Stimulated activated CD4-positive, alpha-beta T cell treated with anti-CD3 and anti-CD28 coated beads, Interleukin-4, amount 100 ng/mL, for 4 hours (primary cell): ENCODE measurements at places on chromosomes 7 and 10.

DNA sequence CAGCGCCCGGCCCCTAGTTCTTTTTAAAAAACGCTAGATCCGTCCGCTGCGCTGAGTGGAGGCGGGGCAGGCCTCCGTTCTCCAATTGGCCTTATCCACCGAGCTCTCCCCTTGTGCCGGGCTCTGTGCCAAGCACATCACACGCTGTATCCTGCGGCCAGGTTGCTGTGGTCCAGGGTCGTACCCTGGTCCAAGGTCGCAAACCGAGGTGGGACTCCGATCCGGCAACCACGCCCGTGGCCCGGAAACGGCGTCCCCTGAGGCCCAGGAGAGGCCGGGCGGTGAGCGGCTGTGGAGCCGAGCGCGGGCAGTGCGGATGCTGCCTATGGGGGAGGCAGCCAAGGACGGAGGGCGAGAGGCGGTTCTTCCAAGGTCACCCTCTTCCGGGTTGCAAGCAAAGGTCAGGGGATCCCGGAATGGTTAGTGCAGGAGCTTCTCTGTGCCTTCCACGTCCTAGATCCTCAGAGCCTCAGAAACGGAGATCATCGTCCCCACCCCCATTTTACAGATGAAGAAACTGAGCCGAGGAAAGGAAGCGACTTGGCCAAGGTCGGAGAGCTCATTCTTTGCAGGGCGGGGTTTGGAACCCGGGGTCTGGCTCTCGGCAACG lies 72.4 kb upstream of the LRRC4 start:
- no peak for DNase-seq

DNA sequence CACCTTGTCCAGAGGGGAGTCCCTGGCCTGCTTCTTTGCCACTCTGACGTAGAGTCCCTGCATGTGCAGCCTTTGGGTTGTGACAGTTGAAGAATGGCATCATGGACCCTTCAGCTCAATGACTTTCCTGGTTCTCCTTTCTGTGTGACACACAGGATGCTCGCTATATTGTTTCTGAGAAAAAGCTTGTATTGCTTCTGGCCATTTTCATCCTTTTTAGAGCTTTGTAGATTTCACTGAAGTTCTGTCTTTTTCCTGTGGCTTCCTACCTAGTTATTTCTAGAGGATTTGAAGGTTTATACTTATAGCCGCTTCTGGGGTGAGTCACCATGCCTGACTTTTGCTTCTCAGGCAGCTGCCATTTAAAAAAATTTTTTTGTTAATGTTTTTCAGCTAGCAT lies 27.0 kb downstream of the SND1 start:
- no peak for DNase-seq

DNA sequence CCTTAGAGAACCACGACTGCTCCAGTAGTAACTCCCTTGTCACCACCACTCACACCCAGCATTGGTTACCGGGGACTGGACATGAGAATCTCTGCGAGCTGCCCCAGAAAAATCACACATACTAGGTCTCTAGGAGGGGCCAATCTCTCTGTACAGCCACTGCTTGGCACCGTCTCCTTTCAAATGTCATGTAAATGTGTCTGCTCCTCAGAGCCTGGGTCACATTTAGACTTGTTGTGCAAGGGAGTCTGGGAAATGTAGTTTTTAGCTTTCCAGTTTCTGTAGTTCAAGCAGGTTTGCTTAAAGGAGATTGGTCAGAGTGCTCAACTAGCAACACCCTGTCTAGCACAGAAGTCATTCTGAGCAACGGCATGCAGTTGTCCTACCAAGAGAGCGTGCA lies 60.0 kb downstream of the CHN2 start:
- no peak for DNase-seq

DNA sequence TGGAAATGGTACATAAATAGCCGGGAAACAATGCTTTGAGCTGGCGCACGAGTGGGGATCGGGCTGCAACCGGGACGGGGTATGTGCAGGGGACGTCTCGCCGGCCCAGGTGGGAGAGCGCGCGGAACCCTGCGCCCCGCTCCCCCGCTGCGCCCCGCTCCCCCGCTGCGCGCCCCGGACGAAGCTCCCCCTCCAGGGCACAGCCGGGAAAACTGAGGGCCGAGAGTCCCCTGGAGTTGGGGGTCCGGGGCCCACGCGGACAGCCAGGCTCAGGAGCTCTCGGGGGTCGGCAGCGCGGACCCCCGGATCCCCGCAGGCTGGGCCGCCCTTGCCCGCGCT lies 514 bp downstream of the RADIL start:
- DNase-seq: no peak

DNA sequence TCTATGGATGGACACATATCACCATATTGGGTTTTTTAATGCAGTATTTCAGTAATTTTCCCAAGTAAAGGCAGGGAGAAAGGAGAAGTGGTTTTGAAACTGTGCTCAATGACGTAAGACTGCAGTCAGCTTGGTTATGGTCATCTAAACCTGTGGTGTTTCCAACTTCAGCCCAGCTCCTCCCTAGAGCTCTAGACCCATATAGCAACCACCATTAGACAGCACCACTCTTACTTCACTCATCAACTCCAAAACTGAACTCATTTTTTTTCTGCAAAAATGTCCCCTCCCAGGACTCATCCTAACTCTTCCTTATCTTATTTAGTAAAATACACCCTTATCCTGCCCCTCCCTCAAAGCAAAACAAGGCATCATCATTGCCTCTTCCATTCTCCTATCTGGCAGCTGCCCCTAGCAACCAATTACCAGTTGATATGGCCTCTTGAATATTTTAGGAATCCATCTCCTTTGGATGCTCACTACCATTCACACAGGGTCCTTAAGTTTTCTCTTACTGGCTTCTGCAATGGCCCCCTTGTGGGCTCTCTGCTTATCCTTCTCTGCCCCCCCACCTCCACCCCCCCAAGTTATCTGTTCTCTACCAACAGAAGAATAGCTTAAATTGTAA lies 1.5 kb upstream of the RALA start:
- no peak for DNase-seq

DNA sequence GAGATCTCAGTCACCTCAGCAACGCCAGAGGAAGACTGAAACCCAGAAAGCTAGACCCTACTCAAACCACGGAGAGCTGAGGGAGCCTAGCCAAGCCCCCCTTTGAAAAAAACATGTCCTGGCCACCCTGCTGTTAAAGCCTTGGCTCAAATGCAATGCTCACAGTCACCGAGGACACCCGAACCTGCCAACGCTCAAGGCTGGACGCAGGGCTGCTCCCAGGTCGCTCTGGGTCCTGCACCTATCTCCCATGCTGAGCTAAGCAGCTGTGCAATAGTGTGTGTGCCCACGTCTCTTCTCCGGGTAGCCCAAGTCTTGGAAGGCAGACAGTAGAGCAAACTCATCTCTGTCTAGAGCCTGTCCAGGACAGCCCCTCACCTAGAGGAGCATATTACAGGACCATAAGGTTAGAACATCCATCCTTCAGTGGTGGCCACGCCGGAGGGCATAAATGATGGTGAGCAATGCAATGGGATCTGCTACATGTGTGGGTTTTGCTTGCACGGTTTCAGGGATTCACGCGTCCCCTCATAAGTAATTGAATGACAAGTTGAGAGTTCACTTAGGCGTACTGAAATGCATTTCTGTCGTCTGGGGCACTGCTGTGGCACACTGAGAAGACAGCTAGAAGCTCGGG lies 94.2 kb upstream of the DDC start:
- no peak for DNase-seq

DNA sequence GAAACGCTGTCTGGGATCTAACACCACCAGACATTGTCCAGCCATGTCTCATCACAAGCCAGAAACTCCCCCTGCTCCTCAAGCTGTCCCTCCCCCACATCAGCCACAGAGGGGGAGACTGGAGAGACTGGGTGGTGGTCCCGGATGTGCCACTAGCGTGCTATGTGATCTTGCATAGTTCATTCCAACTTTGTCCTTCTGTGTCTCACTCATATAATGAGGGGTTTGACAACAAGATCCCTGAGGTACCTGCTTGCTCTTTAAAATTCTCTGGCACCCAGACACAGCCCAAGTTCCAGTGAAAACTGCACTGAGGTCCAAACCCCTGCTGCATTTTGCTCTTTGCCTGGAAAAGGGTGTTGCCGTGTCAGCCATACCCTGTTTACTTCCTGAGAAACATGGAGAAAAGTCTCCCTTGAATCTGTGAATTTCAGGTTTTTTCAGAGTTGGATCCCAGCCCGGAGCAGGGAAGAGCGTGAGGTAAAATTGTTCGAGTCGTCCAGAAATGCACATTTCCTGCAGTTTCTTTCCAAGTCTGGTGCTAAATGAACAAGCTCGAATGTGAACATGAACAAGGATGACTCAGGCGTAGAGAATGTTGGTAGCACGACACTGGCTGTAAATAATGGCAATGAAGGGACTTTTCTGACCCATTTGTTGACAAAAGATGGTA lies 156.6 kb downstream of the CCDC3 start:
- no peak for DNase-seq

GRCh38 chr10:94133239-94133638 lies 139.5 kb downstream of the PLCE1 start:
- no peak for DNase-seq

DNA sequence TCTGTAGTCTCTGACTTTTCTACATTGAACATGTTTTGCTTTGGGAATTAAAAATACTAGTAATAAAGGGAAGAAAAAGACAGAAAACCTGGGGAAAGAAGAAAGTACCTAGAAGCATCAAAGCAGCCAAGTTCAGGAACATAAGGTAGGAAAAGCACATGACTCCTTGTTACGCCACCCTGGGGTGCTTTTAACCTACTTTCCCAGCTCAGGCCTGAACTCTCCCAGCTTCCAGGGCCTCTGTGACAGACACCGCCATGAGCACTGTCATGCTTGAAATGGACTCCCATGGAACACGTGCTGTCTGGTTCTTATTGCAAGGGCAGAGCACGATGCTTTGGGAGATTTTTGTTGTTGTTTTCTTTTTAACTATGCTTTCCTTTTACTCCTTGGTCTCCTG lies 11.4 kb downstream of the ACTR1A start:
- DNase-seq: no peak

- DNase-seq: no peak
Observed at GRCh38 chr10:104521901-104522694, 119.0 kb upstream of the SORCS3 start.

- DNase-seq: no peak
Observed at GRCh38 chr7:152862006-152862405, 102.5 kb downstream of the ACTR3B start.

- peak; percentile 50 for DNase-seq
Observed at GRCh38 chr7:74269757-74270277, 15.6 kb upstream of the RFC2 start.

- no peak for DNase-seq
Observed at GRCh38 chr10:104146882-104147281, 24.9 kb downstream of the SFR1 start.

GRCh38 chr7:45092931-45093235 lies 4.1 kb upstream of the NACAD start:
- DNase-seq: no peak

DNA sequence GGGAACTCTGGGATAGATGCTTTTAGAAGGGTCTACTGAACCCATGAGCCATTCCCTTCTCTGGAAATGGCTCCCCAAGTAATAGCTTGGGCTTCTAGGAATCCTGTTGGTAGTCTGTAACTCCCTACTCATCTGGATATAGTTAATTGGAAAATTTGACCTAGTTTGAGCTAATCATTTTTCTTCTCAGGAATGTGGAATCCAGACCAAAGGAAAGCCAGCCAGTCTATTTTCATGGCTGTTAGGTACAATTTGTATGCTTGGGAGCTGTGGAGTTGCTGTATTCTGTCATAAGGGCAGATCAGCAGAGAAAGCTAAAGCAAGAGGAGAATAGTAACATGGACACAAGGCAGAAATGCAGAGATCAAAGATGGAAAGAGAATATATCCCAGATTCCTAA lies 71.6 kb upstream of the C1GALT1 start:
- no peak for DNase-seq

DNA sequence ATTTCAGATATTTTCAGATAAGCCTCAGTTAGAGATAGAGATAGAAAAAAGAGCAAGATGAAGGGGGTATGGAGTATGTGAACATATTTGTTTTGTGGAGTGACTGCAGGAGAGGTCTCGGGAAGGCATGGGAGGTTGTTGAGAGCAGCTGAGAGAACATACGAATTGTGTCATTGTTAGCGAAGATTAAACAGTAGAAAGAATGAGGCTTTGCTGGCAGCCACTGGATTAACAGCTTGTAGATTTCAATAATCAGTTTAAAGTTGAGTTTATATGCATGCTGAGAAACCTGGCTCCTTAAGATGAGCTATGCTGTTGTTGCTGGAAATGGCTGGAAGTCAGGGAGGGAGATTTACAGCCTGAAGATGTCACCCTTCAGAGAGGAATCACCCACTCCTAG lies 100.9 kb upstream of the SORCS3 start:
- no peak for DNase-seq

GRCh38 chr10:122018951-122019413 lies 30.0 kb downstream of the TACC2 start:
- DNase-seq: no peak

GRCh38 chr7:114977277-114977676 lies 55.4 kb downstream of the MDFIC start:
- DNase-seq: no peak

DNA sequence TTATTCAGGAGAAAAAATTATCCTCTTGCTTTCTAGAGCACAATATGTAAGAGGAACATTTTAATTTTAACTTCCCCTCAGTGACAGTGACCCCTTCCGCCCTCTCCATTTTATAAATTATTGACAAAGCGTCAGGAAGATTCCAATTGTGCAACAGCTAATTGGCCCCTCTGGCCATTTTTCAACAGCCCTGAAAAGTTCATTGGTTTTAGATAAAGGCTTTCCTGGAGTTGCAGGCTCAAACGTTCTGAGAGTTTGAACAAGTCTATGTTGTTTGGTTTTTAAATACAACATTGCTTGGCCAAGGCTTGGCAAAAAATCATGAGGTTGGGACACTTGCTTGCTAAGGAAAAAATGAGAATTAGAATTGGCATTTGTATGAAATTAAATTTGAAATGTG lies 422.2 kb upstream of the ANKRD30A start:
- DNase-seq: no peak

DNA sequence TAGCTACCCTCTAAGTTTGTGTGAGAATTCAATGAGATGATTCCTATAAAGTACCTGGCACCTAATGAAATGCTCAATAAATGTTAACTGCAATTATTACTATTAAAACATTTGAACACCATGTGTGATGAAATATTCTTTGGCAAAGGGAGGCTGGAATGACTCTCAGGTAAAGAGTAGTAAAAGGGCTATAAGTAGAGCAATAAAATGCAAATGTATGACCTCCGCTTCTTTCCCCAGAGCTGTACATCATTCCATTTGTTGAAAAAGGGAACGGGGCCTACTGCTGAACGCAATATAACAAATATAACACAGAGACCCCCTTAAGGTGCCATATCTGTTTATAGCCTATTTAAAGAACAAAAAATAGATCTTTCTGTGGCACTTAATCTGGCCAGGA lies 27.8 kb downstream of the CELF2 start:
- DNase-seq: no peak

DNA sequence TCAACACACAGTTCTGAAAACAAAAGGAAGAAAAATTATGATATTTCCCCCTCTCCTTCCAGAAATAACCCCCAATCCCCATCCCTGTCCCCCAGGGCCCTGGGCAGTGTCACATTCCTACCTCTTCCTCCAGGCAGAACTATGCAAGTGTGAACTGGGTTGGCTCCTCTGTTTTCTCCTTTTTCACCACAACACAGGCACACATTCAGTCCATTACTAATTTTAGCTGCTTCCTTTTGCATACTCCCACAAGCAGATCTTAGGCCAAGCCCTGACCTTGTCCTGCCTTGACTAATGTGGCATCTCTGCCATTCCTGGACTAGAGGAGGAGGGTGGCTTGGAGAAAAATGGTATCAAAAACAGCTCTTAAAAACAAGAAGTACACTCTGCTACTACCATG lies 208.1 kb downstream of the HDAC9 start:
- DNase-seq: no peak
